ENCODE measurements at places on chromosomes 13 and 19.

DNA sequence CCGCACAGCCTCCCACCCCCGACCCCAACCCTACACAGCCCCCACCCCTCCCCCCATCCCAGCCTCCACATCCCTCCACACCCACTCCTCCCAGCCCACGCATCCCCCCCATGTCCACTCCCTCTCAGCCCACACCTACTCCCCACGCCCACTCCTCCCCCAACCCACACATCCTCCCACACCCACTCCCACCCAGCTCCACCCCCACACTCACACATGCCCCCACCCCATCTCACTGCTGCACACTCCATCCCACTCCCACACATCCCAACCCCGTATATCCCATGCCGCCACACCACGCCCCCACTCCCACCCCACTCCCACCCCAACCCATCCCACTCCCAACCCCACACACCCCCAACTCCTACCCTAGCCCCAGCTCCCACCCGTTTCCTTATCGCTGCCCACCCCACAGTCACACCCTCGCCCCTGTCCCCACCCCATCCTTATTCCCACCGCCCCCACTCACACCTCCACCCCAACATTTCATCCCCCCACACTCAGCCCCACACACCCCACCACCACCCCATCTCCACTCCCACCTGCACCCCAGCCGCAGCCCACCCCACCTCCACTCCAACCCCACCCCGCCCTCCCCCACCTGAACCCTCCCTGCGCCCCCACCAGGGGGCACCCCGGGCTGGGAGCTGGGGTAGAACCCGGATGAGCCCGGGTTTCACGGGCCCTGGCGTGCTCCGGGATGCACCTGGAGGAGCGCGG lies 809 bp downstream of the TDRD12 start:
- DNase-seq: no peak

- no peak for DNase-seq
These were observed 11.1 kb downstream of the PTBP1 start for GRCh38 chr19:808423-808775.

DNA sequence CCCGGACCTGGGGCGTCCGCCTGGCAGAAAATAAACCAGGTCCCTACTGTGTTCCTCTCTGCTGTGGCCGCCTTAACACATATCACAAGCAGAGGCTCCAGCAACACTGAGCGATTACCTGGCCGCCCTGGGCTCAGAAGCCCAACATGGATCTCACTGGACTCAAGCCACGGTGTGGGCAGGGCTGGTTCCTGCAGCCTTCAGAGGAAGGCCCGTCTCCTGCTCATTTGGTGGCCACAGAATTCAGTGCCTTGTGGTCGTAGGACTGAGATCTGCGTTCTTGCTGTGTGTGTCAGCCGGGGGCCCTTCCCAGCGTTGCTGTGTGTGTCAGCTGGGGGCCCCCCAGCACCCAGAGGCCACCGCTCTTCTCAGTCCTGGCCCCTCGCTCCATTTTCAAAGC lies 30.2 kb downstream of the C2CD4C start:
- no peak for DNase-seq

DNA sequence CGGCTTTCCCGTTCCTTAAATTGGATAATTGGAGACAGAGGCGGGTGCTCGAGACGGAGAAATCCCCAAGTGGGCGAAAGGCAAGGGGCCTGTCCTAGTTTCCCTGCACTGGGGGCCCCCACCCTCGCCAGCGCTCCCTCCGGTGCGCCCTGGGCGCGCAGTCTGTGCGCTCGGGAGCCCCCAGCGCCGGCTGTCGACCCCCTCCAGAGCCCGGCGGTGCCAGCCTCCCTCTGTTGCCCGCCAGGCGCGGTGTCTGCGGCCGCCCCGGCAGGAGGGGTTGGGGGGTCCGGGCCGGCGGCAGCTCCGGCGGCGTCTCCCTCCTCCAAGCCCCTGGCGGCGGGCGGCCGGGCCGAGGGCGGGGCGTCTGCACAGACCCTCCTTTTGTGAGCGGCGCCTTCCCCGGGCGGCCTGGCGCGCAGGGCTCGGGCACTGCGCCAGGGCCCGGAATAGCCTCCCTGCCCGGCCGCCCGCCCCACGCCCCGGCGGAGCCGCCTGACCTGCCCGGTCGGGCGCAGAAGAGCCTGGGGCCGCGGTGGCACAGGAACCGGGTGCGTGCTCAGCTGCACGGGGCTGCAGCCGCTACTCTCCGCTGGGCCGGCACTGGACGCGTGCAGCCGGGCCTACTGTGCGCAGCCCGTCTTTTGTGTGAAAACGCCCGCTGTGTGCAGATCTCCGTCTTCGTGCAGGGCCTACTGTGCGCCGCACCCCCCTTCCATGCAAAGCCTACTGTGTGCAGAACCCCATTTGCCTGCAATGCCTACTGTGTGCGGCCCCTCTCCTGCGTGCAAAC lies 13.2 kb downstream of the GADD45B start:
- no peak for DNase-seq

DNA sequence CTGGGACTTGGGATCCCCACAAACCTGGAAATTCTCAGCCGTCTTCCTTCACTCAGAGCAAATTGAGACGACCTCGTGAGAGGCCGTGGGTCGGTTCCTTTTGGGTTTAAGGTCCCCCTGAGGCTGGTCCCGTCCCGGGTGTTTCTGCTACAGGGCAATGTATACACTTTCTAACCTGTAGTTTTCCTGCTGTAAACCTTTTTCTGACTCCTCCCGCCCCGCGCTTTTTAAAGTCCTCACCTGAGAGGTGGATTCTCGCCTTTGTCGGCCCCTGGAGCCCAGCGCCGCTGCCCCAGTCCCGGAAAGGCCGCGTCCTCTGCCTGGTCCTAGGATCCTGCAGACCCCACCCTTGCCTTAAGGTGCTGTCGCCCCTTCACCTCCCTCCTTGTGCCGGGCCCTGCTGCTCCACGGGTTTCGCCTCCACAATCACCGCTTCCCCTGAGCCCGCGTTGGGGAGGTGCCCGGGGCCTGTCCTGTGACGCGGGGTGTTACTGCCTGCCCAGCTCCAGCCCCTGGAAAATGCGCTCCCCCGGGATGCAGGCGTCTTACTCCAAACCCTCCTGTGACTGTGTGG lies 391 bp downstream of the ZNF761 start:
- DNase-seq: peak; percentile 17

GRCh38 chr19:21398851-21399250 lies 1.9 kb downstream of the ZNF493 start:
- no peak for DNase-seq

- no peak for DNase-seq
These were observed 953.4 kb upstream of the PRR20A start for GRCh38 chr13:56187331-56187730.

DNA sequence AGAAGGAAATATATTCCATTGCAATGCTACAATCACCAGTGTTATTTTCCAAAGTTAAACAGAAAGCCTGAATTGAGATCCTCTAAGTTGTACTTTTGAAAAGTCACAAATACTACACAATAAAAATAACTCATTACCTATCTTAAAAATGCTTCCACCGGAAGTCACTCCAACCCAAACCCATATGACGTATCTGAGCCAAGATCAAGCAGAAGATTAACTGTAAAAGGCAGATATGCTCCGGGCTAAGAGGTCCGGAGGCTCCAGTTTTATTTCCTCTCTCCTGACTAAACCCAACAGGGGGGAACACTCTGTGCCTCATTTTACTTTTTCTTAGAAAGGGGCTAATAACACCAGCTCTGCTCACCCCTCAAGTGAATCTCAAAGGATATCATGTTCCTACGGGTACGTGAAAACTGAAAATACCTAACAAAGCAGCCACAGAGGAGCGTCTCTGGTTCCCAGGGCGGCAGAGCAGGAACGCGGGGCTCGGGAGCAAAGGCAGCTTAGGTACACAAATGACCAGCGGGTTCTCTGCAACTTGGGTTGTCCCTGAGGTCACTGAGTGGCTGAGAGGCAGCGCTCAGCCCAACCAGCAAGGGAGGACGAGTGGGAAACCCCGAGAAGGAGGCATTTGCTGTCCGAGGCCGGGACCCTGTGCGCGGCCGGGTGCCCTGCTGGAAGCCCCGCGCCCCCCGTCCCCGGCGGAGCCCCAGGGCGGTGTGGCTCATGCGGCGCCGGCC lies 750 bp downstream of the RAB20 start:
- no peak for DNase-seq

GRCh38 chr13:97239306-97239705 lies 17.2 kb downstream of the MBNL2 start:
- DNase-seq: no peak

DNA sequence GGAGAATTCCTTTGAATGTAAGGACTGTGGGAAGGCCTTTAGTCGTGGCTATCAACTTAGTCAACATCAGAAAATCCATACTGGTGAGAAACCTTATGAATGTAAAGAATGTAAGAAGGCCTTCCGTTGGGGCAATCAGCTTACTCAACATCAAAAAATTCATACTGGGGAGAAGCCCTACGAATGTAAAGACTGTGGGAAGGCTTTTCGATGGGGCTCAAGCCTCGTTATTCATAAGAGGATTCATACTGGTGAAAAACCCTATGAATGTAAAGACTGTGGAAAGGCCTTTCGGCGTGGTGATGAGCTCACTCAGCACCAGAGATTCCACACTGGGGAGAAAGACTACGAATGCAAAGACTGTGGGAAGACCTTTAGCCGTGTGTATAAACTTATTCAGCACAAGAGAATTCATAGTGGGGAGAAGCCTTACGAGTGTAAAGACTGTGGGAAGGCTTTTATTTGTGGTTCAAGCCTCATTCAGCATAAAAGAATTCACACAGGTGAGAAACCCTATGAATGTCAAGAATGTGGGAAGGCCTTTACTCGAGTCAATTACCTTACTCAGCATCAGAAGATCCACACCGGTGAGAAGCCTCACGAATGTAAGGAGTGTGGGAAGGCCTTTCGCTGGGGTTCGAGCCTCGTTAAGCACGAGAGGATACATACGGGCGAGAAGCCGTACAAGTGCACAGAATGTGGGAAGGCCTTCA lies 39.2 kb downstream of the ZNF331 start:
- DNase-seq: no peak

- peak; percentile 42 for DNase-seq
These were observed 120.1 kb downstream of the ZNF486 start for GRCh38 chr19:20287070-20287469.

DNA sequence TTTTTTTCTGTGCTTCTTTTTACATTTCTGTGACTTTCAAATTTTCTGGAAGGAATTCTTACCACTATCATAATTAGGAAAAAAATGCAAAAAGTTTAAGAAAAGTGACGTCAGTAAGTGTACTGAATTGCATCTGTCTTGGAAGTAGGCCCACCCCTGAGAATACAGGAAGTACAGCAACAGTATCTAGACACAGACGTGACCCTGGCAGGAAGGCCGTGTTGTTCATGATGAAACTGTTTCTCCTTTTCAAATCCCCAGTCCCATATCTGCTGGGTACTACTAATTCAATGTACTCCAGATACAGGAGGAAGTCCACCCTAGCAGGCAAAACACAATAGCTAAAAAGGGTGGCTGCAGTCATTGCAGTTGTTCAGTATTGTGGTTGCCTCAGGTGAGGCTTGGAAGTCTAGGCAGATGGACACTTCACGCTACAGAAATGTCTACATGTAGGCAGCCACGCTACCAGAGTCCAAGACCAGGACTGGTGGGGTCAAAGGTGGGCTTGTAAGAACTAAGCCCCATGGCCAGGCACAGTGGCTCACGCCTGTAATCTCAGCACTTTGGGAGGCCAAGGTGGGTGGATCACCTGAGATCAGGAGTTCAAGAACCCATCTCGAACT lies 49.6 kb upstream of the MED4 start:
- no peak for DNase-seq

GRCh38 chr19:30428092-30428680 lies 56.0 kb downstream of the ZNF536 start:
- DNase-seq: no peak

- DNase-seq: peak; percentile 13
These were observed 116.5 kb downstream of the SLITRK1 start for GRCh38 chr13:83765796-83766195.

DNA sequence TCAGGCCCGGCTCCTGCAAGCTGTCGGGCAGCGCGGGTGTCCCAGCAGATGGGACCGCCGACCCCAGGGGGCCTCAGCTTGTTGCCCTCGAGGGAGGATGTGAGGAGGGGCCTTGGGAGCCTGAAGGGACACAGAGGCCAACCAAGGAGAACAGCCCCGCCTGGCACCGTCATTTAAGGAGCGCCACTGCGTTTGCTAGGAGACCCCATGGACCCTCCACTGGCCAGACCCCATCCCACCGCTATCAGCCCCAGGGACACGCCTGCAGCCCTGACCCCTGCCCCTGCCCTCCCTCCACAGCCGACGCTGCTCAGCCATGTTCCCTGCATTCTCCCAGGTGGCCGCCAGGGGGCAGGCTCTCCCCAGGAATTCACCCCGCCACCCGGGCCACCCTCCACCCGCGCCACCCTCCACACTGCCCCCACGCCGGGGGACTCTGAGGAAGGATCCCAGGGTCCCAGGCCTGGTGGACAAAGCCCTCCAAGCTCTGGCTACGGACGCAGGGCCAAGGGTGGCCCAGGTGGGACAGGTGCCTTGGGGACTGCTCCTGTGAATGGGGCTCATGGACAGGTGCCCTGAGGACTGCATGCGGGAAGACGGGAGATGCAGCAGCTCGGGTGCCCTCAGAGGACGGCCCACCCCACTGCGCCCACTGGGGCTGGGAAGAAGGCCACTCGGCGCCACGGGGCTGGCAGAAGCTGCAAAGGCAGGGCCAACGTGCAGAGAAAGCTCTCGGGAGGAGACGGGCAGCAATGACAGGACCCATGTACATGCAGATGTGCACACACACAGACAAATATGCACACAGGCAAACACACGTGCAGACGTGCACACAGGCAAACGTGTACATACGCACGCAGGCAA lies 34.4 kb downstream of the PIP5K1C start:
- DNase-seq: no peak

DNA sequence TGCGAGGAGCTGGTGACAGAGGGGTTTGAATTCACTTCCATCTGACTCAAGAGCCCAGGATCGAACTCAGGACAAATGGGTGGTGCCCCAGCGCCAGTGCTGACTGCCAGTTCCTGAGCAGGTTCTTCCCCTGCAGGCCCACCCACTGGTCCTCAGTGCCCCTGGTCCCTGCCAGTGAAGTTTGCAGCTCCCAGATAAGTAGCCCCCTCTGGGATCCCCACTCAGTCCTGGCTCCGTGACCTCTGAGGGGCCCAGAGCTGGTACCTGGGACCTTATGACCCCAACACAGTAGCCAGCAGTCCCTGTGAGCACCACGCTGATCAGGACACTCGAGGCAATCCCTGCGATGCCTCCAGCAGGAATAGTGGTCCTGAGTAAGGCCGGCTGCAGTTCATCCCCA lies 11.3 kb upstream of the CEACAM20 start:
- DNase-seq: no peak

DNA sequence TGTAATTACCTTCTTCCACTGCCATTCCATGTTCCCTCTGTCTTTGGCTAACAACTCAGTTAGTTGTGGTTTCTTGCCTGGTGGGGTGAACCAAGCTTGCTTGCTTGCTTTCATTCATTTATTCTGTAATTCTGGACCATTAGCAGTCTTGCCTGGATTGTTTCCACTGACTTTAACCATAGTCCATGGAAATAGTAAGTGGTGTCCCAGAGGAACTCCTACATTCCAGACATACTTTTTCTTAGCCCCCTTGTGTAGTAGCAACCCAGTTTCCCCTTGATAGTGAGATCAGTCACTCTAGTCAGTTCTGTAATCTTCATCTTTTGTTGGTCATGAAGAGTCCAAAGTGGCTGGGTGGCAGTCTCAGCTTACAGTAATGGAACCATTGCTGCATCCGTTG lies 23.2 kb downstream of the PDS5B start:
- no peak for DNase-seq

Measured in substantia nigra (tissue), 51 donors.